T47D (cell line): ENCODE measurements at places on chromosomes 12 and 14.
A peak's percentile ranks its signal among the peaks of the same experiment; 100 is the strongest.

- DNase-seq, result no peak
Measured at GRCh38 chr12:47834199-47834903, 14.6 kb upstream of the HDAC7 start.

GRCh38 chr14:26939755-26940154, 341.9 kb upstream of the NOVA1 start:
- DNase-seq, result no peak

DNA sequence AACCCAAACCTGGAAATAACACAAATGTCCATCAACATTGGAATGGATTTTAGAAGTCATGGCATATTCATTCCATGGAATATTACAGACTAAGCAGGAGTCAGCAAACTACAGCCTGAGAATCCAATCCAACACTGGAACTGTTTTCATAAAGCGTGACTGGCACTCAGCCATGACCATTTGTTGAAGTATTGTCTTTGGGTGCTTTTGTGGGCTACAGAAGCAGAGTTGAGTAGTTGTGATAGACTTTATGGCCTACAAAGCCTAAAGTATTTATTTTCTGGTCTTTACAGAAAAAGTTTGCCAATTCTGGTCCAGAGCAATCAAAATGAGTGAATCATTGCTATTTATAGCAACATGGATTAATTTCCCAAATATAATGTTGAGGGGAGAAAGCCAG, 34.5 kb upstream of the FRS2 start:
- no peak for DNase-seq

DNA sequence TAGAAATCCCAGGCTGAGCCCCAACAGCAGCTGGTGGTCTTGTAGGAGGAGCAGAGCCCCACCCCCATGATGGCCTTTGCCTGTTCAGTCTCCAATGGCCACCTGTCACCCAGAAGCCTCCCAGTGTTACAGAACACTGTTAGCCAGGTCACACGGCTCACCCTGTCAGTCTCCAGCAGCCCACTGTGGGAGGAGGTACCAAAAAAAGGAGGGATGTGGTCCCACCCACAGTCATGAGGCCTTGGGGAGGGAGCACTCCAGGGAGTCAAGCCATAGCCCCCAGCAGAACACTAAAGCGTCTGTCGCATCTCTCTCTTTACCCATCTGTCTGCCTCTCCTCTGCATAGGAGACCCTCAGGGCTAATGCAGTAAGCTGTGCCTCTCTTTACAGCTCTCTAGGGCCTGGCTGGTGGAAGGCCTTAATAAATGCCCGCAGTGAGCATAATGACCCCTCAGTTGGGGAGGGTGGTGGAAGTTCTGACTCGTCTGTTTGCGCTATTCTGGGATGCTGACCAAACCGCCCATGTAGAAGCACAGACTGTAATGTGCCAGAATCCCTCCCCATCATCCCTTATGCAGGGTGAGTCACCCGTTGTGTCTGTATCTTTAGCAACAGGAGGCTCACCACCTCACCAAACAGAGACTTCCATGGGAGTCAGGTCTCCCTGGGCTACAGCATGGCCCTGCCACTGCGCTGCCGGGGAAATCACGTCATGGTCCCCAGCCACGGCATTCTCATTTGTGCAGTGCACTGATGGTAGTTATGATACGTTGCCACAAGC, 14.6 kb downstream of the C14orf132 start:
- DNase-seq, result no peak

DNA sequence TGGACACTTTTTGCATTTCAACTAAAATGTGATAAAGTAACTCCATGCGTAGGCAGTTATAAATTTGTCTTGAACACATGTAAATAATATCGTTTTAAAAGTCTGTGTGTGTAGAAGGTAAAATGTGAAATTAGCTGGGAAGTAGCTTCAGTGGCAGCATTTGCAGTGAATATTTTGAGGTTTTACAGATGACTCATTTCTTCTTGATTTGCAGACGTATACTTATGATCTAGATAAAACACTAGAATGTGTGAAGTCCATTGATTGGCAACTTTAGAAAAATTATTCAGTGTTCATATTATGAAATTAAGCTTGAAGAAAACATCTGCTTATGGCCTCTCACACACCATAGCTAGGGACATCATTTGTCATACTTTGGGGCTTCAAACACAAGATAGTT, 788.6 kb upstream of the NOVA1 start:
- DNase-seq, result no peak

DNA sequence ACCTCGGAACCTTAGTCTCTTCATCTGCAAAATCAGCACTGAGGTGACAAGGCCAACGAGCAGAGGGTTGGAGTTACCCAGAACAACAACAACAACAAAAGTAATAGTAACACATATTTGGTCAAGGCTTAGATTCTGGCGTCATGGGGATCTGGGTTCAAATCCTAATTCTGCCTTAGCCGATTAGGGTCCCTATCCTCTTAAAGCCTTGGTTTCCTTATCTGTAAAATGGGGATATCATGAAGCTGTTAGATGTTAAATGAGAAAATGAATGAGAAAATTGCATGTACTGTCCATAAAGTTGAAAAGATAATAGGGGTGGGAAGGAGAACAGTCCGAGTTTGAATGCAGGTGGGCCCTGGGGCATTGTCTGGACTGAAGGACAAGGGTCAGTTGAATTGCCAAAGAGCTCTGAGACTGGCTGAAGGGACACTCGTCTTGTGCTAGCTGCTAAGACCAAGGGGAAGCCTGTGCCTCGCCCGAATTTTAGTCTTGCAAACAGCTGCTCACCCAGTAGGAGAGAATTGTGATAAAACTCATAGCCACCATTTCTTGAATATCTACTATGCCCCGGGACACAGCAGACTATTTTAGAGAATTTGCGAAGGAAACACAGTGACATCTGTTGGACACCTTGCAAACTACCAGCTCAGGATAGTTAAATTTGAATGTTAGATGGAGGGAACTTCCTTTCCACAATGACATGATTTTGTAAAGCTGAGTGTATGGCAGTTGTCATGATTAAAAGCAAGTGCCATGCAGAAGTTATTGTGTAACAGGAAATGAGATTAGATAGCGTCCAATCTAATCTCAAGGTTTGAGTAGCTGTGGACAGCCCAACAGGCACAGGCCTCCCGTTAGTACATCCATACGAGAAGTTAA, 6.8 kb upstream of the HNF1A start:
- peak; percentile 80 for DNase-seq

- no peak for DNase-seq
Measured at GRCh38 chr12:57263096-57263495, 12.1 kb upstream of the STAC3 start.

- no peak for DNase-seq
Measured at GRCh38 chr12:2735432-2735831, 59.3 kb upstream of the FKBP4 start.

DNA sequence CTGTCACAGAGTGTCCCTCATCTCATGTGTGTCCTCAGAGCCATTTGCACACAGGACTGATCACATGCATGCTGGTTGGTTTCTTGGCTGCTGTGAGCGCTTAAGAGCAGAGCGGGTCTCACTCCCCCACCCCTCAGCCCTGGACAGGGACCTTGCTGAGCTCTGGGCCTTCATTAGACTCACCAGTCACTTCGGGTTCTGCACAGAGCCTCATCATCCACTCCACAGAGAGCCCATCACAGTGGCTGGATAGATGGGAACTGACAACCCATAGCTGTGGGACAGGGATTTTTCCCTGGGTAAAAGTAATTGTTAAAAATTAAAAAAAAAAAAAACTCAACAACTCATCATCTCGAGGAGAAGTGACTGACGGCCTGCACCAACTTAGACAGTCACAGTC, 8.2 kb downstream of the GLRX5 start:
- DNase-seq, result no peak

GRCh38 chr14:44804391-44804790, 157.4 kb downstream of the KLHL28 start:
- DNase-seq, result no peak
